ENCODE measurements at places on chromosomes 11 and 22.

DNA sequence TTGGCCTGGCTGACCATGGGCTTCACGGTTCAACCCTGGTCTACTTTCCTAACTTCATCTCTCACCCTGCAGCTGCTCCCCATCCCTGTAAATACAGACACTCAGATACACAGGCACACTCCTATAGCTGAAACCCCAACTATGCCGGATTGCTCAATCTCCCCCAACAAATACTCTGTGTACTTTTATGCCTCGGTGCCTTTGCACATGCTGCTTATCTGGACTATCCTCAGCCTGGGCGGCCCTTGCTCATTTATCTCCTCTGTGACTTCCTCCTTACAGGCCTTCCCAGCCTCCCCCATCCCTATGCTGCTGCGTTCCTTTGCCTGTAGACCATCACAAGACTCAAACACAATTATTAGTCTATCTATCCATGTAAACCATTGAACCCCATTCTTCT lies 76.6 kb downstream of the PKNOX2 start:
- DNase-seq = no peak

- DNase-seq = no peak
These were observed 48.9 kb upstream of the TCF20 start for GRCh38 chr22:42319386-42319785.

DNA sequence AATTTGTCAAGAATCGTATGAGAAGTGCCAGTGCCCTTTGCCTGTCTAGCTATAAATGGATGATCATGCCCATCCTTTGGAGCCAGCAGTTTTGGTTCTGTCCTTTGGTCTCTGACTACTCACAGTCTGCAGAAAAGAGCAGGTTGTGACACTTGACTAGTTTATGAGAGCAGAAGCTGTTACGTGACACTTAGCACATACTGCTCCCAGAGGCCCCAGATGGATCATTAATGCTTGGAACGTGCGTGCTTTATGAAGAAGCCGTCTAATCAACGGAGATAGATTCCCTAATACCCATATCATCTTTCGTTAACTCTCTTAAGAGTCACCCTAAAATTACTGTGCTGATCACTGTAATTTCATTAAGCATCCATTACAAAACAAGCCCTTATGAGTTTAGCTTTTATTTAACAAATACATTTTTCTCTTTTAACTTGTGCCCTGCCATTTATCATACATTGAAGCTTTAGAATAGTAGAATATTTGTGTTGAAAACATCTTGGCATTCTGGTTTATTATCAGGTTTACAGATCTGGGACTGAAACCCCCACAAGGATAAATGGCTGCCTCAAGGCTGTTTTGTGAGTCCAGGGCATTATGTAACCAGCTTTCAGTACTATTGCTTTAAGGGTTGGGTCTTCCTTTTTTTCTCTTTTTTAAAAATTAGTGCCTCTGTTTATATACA lies 47.0 kb upstream of the ADORA2A start:
- peak; percentile 58 for DNase-seq

DNA sequence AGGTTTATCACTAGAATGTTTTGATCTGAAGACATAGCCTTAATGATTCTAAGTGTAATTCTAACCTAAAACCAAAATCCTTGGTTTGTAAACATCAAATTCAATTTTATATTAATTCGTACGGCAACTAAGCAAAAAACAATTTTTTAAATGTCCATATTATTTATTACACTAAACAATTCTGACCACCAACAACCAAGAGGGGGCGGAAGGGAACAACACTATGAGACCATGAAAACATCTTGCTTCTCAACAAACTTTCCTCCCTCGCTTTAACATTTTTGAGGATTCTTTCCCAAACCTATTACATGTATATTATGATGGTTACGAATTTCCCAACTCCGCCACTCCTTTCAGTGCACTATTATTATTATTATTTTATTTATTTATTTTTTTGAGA lies 6.5 kb upstream of the UCP2 start:
- no peak for DNase-seq

- DNase-seq = no peak
These were observed 82.6 kb downstream of the ARHGAP20 start for GRCh38 chr11:110629594-110629993.

DNA sequence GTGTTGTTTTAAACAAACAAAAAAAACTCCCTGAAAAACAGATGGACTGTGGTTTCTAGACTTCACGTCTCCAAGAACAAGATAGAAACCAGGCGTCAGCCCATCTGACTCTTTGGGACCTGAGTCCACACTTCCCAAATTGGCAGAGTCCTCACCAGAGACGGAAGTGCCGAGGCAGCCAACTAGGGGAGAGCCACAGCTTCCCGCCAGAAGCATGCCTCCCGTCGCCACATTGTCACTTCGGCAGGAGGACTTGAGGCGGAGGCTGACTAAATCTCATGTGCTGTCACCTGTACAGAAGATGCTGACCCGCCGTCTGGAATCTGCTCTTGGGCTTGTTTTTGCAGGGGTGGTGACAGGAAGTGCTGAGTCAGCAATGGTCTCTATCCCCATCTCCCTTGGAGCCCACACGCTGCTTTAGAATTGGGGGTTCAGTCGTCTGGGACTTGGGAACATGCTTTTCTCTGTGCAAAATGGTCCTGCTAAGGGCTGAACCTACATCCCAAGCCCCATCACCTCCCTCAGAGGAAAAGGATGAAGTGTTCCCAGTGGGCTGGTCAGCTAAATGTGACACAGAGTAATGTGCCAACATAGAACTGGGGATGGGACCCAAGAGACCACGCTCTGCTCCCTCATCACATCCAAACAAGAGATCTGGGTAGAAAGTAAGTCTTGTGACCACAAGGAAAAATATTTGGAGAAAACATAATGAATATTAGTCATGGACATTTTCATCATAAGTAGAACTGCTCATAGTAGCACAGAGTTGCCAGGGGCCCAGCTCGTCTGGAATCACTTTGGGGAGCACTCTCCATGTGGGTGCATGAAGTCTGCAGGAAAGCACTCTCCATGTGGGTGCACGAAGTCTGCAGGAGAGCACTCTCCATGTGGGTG lies 152.9 kb downstream of the SNX19 start:
- DNase-seq = no peak

GRCh38 chr11:100730266-100730665 lies 43.2 kb downstream of the ARHGAP42 start:
- DNase-seq = no peak

DNA sequence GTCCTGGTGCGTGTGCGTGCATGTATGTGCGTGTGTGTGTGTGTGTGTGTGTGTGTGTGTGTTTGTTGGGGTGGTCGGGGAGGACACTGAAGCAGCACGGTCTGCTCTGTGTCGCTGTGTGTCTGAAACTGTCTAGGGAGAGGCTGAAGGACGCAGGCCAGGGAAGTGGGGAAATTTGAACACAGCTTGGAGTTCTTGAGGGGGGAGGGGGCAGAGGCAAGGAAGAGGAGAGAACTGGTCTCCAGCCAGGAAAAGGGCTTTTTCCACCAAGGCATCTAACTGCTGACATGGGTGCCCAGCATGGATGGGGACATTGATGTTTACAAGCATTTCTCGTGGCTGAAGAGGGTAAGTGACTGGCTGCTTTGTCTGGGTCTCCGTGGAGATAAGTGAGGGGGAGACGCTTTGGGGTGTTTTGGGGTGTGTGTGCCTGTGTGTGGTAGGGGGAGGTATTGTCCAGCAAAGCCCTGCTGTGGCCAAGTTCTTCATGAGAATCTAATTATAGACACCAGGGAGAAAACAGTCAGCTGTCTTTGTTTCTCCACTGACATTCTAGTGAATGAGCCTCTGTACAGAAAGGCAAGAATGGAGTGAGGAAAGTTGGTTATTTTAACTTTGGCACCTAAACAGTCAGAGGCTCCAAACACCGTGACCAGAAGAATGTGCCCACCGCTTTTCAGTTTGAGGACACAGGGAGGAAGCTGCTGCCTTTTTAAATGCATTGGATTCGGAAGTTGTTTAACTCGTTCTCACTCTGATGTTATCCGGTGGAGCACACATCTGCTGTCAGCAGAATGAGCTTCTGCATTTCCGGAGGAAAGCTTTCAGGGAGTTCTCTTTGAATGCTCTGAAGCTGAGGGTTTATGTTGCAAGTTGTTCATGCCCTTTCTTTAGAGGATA lies 63.7 kb downstream of the PPFIBP2 start:
- no peak for DNase-seq

- peak; percentile 35 for DNase-seq
These were observed 33.8 kb upstream of the SLC35C1 start for GRCh38 chr11:45771193-45771565.

DNA sequence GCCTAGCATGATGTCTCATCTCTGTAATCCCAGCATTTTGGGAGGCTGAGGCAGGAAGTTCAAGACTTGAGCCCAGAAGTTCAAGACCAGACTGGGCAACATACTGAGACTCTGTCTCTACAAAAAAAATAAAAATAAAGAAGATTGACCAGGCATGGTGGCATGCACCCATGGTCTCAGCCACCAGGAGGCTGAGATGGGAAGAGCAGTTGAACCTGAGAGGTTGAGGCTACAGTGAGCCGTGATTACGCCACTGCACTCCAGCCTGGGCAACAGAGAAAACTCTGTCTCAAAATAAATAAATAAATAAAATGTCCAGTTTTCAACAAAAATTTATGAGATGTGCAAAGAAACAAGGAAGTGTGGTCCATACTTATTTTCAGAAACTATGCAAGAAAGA lies 28.3 kb downstream of the EFCAB6 start:
- no peak for DNase-seq

- DNase-seq = no peak
These were observed 14.3 kb upstream of the SREBF2 start for GRCh38 chr22:41818596-41818995.

- no peak for DNase-seq
These were observed 10.0 kb downstream of the ARFGAP3 start for GRCh38 chr22:42847110-42847509.

GRCh38 chr11:129427376-129427775 lies 51.7 kb downstream of the BARX2 start:
- DNase-seq = no peak

- DNase-seq = peak; percentile 34
These were observed 10.2 kb upstream of the P4HA3 start for GRCh38 chr11:74321487-74322188.

DNA sequence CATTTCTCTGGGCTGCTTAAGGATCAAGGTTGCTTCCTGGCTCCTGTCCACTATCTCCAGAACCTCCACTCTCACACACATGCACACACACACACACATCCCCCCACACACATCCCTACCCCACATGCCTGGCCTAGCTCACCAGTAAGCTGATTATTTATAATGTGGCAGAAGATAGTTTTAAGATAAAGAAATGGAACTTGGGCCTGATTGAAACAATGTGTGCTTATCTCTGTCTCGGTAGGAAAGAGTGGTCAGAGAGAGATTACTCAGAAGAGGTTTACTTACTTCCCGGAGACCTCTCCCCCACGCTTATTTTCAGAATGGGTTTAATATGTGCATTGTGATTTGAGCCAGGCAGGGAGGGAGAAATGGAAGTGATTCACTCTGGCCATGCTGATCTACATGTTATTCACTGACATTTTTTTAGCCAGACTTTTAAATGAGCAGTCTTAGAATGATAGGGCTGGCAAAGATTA lies 422.4 kb downstream of the TENM4 start:
- no peak for DNase-seq

GRCh38 chr22:37860796-37861421 lies 11.7 kb downstream of the EIF3L start:
- DNase-seq = no peak

GRCh38 chr11:118212131-118212725 lies 12.6 kb downstream of the JAML start:
- no peak for DNase-seq

DNA sequence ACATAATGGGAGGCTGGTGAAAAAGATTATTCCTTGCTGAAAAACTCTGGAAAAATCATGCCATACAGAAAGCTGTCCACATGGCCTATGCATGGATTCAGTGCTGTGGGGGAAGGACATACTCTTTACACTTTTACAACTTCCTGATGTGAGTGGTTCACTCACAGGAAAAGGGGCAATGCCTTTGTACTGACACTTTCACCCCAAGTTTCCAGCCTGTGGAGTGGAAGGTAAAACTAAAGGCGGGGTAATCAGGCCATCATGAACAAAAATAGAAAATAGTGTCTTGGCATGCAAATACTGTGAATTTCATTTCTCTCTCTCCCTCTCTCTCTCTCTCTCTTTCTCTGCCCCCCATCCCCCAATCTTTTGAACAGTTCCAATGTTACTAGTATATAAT lies 281.8 kb downstream of the ETS1 start:
- no peak for DNase-seq

DNA sequence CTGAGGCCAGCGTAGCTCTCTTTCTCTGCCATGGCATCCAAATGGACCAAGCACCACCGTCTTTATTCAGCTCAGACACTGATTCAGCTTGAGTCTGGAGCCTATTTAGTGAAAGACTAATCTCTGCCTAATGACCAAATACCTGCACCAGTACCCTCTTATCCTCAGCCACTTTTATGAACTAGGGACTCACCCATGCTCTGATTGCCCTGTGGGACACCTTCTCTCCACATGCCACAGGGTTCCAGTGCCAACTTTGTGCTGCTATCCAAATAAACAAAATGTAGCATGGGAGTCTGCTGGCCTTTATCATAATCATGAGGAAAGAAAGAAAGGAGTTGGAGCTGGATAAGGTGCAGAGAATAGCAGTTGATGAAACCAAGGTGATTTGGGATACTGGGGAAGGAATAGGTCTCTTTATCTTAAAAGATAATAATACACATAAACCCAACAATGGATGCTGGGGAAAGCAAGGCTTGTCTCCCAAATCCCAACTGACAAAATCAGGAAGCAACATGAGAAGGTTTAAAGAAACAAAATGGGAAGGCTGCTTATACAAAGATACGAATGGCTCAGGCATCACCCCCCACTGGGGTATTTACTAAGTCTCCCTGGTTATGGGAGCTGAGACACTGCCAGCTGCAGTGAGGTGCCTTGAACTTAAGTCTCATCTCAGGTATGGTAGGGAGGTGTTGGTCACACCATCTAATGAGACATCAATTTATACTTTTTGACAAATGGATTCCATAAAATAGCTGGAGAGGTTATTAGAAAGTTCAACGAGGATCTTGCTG lies 63.3 kb downstream of the SYT9 start:
- DNase-seq = no peak
